ENCODE measurements at places on chromosomes 16 and 17.

DNA sequence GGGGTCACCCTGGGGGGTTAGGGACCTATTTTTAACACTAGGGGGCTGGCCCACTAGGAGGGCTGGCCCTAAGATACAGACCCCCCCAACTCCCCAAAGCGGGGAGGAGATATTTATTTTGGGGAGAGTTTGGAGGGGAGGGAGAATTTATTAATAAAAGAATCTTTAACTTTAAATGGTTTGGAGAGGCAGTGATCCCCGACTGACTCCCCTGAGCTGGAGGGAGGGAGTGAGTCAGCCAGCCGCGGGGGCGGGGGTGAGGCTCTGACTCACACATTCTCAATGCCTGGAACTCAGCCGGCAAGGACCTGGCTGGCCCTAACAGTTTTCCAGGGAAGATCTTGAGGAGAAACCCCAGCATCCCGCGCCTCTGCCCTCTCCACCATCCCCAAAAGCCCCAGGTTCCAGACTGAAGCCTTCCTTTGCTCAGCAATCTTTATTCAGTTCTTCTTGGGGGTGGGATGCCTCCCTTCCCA, 1.5 kb downstream of the HCFC1R1 start:
- peak; percentile 98 for DNase-seq

DNA sequence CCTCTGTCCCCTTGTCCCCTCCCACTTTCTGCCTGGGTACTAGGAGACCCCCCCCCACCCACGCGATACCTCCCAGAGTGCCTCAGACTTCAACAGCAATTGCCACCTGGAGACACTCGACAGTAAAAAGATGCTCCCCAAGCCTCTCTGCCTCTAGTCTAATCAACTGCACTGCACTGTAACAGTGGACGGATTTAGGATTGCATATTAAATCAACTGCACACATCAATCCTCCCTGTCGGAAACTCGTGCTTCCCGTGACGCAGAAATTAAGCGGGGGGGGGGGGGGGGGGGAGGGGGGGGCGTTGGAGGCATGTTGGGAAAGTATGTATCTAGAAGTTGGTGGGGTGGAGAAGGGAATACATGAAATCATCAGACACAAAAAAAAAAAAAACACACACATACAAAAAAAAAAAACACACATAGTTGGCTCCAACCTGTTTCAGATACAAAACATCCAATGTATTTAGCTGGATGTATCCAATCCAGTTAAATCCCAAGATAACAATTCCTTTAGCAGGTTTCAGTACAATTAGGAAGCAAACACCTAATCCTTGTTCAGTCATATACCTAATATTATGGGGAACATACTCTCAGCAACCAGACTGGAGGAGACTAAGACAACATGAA, 29.7 kb downstream of the FAM222B start:
- peak; percentile 51 for DNase-seq

- DNase-seq: no peak
Observed at GRCh38 chr16:50567651-50568050, 19.5 kb downstream of the NKD1 start.

GRCh38 chr16:695355-696089, 5.3 kb upstream of the WDR24 start:
- no peak for DNase-seq

- DNase-seq: no peak
Observed at GRCh38 chr17:66300956-66301355, 1.5 kb upstream of the PRKCA start.

GRCh38 chr17:51289696-51290111, 29.4 kb downstream of the UTP18 start:
- DNase-seq: peak; percentile 38

GRCh38 chr17:4607773-4608187, 23.5 kb downstream of the SMTNL2 start:
- peak; percentile 64 for DNase-seq

DNA sequence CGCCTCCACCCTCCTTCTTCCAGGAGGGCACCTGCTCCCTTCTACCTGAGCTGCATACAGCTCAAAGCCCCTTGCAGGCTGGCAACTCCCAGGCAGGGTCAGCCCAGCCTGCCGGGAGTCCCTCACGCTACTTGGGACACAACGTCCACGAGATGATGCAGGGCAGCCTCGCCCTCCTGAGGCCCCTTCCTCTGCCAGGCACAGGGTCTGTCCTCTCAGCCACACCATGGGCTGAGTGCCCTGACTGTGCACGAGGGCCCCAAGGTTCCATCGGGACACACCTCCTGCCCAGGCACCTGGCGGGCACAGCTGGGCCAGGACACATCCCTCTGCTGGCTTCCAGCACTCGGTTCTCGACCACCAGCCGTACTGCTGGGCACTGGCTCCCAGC, 30.9 kb upstream of the ZC3H18 start:
- no peak for DNase-seq

GRCh38 chr17:37701496-37701898, 43.4 kb downstream of the HNF1B start:
- DNase-seq: no peak

DNA sequence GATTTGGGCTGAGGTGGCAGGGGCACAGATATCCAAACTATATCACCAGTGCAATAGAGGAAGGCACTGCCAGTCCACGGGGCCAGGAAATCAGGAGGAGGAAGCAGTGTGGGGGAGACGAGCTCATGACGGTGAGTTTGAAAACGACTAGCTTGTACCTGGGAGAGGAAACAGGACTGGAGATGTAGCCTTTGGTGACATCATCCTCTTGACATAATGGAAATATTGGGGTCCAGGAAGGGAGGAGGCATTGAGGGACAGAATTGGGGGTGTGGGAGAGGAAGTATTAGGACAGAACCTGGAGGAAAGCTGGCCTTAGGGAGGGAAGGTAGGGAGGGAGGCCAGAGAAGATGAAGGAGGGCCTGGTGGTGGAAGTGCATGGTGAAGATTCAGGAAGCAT, 109.1 kb downstream of the RGS9 start:
- no peak for DNase-seq

- no peak for DNase-seq
Observed at GRCh38 chr17:44610331-44610730, 45.9 kb upstream of the MEIOC start.

- DNase-seq: no peak
Observed at GRCh38 chr17:30552994-30553566, 75.9 kb downstream of the GOSR1 start.

GRCh38 chr16:83160287-83161020, 533.7 kb downstream of the CDH13 start:
- DNase-seq: no peak

- DNase-seq: peak; percentile 66
Observed at GRCh38 chr17:19004421-19005136, at the start of gene FAM83G. Gene FAM83G (minus strand): TSS chr17:19004764. CDS start chr17:19004041, 723 bp downstream.

- DNase-seq: no peak
Observed at GRCh38 chr17:7700510-7700909, 4.5 kb upstream of the EFNB3 start.

DNA sequence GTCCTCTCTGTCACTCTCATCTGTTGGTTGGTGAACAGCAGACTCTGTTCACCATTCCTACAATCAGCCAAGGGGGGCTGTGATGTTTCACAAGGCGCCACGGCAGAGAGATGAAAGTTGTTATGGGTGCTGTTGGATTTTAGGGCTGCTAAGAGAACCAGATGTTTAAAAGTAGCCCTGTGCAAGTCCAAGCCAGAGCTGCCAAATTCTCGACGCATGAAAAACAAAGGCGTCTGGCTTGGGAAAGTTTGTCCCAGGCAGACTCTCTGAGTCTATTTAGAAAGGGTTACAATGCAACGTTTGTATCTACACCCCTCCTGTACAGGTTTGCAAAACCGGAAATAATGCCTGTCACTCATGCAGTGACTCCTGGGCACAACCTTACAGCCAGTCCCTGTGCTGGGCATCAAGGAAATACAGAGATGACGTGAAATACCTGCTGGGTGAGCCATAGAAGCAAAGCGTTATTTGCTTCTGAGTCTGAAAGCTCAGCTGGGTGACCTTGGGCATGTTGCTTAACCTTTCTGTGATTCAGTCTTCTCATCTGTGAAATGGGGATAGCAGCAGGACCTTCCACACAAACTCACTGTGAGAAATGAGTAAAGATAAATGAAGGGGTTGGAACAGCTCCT, 74.8 kb downstream of the XYLT1 start:
- no peak for DNase-seq

DNA sequence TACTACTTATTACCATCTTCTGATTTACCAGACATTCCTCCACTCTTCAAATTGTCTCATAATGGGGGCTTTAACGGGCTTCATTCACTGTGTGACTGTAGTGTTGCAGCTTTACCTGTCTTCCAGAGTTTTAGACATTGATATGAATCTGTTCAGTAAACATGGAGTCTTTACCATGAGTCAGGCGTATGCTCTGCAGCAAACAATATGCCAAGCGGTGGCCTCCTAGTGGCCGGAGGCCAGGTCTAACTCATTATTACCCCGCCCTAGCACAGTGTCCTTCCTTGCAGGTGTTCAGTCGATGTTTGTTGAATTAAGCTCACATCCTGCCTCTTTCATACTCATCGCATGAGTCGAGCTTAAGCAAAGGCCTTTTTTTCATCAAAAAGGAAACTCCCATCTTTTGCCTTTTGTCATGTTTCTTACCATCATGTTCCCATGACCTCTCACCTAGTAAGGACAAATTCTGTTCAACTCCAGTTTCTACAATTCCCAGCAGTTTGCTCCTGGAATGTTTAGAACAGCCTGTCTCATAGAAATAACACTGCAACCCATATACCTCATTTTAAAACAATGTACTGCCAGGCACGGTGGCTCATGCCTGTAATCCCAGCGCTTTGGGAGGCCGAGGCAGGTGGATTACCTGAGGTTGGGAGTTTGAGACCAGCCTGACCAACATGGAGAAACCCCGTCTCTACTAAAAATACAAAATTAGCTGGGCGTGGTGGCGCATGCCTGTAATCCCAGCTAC, 39.4 kb downstream of the TUBD1 start:
- DNase-seq: peak; percentile 99

DNA sequence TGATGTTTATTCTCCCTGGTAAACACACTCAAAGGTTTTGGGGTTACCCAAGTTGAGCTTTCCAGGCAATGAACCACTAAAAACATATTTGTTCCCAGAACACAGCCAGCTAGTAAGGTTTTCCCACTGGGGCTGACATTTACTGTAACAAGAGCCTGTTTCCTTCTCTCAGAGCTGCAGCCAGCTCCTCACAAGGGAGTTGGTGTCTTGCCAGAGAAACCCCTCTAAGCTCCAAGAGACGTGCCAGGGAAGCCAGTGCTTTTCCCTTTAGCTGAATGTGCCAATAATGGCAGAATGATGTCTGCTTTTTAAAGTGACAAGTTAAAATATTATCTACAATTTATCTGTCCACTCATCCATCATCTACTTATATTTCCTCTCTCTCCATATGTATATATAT, 170.8 kb upstream of the RBFOX1 start:
- no peak for DNase-seq

DNA sequence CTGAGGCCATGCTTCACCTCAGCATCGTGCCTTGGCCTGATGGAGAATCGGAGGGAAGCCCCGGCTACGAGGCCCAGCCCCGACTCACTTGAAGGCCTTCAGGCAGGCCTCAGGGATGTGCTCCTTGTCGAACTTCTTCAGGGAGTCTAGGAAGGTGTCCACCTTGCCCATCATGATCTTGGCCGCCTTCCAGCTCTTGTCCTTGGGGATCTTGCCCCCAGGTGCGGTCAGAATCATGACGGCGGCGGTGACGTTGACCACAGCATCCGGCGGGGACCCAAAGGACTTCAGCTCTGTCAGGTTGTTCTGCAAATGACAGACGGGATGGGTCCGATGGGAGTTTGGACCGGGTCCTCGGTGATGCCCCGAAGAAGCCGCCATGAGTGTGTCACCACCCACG, 81.2 kb downstream of the PGS1 start:
- DNase-seq: no peak

DNA sequence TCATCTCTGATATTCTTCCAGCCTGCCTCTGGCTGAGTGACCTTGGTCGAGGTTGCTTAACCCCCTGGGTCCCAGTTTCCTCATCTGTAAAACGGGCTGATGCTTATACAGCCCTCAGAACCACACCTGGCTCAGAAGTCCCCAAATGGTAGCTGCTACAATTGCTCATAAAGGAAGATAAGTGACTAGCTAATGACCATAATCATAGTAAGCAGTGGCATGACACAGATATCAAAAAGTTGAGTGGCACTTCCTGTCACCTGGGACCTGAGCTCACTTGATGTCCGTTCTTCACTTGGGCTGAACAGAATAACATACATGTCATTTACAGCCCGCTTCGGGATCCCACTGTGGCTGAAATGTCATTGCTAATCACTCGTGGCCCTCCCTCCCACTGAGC, 1.8 kb downstream of the MGRN1 start:
- DNase-seq: no peak

DNA sequence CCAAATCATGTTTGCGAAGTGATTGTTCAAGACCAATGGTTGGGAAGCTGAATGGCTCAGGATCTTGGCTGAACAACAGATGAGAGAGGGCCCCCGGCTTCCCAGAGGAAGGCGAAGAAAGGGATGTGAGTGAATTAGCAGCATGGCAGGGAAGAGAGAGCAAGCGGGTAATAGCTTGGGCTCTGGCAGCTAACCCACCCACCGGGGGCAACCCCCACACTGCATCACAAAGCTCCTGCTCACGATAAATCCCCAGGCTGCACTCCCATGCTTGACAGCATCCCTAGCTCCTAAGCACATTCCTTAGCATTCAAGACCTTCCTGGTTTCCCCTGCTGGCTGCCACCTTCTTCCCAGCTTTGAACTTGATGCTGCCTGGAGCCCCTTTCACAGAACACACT, 26.2 kb upstream of the EMP2 start:
- no peak for DNase-seq

DNA sequence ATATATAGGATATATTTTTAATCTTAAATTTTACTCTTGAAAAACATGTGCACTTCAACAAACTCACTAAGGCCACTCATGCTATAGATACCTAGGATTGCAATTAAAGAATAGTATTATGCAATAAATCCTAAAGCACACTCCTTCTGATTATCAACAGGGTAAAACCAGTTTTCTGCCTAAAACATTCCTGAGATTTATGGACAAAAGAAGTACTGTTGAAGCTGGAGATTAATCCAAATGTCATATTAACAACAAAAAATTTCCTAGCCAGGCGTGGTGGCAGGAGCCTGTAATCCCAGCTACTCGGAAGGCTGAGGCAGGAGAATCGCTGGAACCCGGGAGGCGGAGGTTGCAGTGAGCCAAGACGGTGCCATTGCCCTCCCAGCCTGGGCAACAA, 21.4 kb downstream of the CHCT1 start:
- no peak for DNase-seq

- DNase-seq: no peak
Observed at GRCh38 chr17:30379903-30380381, 1.2 kb downstream of the CPD start.
